ENCODE measurements at places on chromosomes 5 and 9. TPM values are rescaled to one million over a fixed set of nuclear protein-coding genes. Genes with fewer than 3 reads are reported as not detected.
A peak's percentile ranks its signal among the peaks of the same experiment; 100 is the strongest.

- peak; percentile 73 for DNase-seq
These were observed 59.8 kb upstream of the POU5F2 start for GRCh38 chr5:93800988-93801811.

- peak; percentile 62 for DNase-seq
These were observed 133.1 kb downstream of the GABBR2 start for GRCh38 chr9:98575379-98576346.

DNA sequence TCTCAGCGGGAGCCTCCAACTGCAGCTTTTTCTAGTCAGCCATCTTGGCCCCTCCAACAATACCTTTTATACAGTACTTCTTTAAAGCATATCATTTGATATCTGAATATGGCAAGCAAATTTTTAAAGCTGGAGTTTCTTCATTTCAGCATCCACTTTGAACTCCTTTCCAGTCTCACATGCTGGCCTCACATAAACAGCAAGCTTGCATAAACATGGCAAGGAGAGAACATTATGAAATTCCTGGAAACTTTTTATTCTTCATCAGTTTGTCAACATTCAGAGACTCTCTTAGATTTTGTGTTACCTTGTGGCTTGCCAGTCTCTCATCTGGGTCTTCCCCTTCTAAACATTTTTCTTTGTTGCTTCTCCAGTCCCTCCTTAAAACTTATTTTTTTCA, 745.3 kb downstream of the NR2F1-AS1 start:
- DNase-seq, result no peak

DNA sequence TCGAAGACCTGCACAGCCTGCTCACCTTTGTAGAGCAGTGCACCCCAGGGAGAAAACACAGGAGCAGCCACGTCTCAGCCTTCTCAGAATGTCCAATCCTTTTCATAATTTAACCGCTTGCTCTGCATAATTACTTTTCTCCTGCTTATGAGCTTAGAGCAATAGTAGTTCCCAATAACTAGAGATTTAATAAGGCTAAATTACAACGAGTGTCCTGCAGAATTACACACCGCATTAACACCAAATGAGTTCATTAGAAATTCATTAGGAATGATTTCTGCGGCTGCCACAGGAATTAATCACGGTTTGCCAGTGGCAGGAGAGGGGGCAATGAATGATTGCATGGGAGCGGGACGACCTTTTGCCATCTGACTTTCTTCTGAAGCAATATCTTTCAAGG, 18.7 kb upstream of the FABP6 start:
- DNase-seq, result no peak

- peak; percentile 76 for DNase-seq
These were observed 46.3 kb upstream of the FOXE1 start for GRCh38 chr9:97806721-97807120.

- DNase-seq, result peak; percentile 81
These were observed at the start of gene ZFP37 for GRCh38 chr9:113056191-113057106. ZFP37 (minus strand) TSS chr9:113056724; CDS start chr9:113056688, 36 bp downstream.

DNA sequence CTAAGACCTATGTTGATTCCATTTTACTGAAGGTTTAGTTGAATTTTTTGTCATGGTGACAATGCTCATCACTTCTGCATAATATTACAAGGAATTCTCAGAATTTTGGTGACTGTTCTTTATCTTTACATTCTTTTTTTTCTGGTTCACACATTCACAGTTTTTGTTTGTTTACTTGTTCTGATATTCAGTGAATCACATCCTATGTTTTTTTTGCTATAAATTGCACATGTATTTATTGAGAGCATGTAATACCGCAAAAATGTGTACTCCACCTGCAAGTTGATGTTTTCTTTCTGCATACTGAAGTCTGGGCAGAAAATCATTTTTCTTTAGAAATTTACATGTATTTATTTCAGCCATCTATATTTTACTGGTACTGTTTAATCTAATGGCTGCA, 261.9 kb upstream of the CDH10 start:
- no peak for DNase-seq

- DNase-seq, result peak; percentile 59
These were observed 493.3 kb downstream of the PRELID2 start for GRCh38 chr5:145341842-145342241.

DNA sequence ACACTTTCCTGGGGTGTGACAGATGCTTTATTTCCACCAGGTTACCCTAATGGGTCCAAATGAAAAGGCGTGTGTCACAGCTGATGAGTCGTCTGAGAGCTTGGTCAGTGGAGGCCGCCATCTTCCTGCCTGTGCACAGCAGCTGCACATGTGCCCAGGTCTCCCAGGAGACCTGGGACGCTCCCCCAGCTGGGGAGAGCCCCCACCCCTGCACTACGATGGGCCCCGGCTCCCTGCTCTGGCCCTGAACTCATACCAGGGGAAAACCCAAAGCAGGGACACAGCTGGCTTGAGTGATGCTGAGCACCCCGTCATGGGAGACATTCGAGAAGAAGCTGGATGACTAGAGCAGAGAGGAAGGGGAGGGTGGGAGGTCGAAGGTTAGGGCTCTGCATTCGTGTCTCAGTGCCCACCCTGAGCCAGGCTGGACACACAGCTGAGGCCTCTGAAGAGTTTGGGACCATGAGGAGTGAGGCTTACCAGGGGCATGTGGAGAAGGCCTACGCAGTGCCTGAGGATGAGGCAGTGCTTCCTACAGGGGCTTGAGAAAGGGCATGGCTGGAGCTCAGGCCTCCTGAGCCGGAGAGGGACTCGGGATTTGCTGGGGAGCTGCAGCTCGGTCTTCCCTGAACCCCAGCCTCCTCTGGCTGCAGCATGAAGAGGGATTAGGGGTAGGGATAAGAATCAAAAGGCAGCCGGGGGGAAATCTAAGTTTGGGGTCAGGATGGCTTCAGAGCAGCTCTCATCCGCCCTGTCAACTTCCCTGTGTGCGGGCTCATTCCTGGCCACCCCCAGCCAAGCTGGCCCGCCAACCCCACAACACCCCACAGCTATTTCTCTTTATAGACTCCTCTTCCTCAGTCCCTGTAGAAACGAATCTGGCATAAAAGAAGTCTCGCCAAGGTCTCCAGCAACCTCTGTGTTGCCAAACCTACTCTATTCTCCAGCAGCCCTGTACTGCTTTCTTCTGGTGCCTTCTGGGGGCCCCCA, 42.2 kb upstream of the RNU6ATAC start:
- no peak for DNase-seq

- DNase-seq, result peak; percentile 57
These were observed 216.8 kb downstream of the TUSC1 start for GRCh38 chr9:25461416-25461815.

- no peak for DNase-seq
These were observed 28.3 kb upstream of the GOLPH3 start for GRCh38 chr5:32202394-32202793.

DNA sequence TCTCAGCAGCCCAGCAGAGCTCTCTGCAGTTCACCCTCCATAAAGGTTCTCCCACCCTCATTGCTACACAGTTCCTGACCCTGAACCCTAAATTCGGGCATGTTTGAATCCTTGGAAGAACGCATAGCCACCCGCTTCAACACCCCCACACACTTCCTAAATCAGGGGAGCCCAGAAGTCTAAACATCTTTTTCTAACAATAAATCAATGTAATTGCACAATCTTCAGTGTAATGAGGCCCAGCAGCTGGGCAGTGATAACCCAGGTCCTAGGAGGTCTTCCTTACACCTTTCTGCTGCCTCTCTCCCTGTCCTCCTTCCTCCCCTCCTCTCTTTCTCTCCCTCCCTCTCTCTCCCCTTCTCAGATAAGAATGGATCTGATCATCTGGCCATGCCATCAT, 88.0 kb downstream of the IRX2 start:
- no peak for DNase-seq

- no peak for DNase-seq
These were observed 213.6 kb downstream of the DAB2IP start for GRCh38 chr9:121865060-121865459.

DNA sequence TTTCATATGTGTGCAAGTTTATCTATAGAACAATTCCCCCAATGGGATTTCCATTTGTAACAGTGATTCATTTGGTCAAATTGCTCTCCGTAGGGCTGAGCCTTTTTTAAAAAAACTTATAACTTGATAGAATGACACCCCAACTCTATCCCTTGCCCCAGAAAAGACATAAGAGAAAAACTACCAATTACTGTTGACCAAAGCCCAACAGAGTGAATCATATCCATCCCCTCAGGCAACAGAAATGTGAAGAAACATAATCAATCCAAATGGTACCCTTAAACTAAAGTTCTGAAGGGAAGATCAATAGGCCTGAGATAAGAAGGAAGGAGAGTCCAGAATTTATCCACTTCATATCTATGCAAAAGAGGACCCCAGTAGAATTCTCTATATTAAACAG, 17.8 kb downstream of the TICAM2 start:
- DNase-seq, result no peak

GRCh38 chr5:122056913-122057312, 21.1 kb downstream of the LOX start:
- DNase-seq, result no peak

DNA sequence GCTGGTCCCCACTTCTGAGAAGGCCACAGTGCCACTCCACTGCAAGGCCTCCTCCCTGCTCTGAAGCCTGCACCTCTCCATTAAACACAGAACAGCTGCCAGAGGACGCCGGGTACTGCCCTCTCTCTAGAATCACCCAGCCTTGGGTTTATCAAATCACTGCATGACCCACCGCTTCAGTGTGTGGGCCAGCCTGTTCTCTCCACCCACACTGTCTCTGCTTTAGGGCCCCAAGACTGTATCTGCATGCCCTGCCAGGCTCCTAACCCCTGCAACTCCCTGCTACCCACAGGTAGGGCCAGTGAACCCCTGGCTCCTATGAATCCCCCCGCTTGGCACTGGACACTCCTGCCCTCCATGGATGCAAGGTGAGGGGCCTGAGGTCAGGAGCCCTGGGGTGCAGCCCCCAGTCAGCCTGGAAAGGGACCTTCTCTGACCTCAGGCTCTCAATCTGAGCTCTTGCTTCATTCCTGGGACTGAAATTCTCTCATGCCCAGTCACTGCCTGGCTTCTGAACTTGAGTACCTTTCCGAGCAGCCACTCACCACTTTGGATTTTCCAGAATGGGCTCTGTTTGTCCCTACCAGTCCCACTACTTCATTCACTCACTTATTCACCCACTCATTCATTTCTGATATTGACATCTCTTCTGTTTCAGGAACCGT, 206.3 kb downstream of the GABBR2 start:
- DNase-seq, result peak; percentile 63

GRCh38 chr5:132500244-132500930, 9.8 kb upstream of the IRF1 start:
- no peak for DNase-seq

DNA sequence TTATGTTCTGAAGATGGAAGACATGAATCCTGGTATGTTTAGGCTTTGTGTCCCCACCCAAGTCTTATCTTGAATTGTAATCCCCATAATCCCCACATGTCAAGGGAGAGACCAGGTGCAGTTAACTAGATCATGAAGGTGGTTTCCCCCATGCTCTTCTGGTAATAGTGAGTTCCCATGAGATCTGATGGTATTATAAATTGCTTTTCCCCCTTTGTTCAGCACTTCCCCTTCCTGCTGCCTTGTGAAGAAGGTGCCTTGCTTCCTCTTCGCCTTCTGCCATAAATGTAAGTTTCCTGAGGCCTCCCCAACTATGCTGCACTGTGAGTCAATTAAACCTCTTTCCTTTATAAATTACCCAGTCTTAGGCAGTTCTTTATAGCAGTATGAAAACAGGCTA, 229.0 kb downstream of the ARL15 start:
- DNase-seq, result no peak

DNA sequence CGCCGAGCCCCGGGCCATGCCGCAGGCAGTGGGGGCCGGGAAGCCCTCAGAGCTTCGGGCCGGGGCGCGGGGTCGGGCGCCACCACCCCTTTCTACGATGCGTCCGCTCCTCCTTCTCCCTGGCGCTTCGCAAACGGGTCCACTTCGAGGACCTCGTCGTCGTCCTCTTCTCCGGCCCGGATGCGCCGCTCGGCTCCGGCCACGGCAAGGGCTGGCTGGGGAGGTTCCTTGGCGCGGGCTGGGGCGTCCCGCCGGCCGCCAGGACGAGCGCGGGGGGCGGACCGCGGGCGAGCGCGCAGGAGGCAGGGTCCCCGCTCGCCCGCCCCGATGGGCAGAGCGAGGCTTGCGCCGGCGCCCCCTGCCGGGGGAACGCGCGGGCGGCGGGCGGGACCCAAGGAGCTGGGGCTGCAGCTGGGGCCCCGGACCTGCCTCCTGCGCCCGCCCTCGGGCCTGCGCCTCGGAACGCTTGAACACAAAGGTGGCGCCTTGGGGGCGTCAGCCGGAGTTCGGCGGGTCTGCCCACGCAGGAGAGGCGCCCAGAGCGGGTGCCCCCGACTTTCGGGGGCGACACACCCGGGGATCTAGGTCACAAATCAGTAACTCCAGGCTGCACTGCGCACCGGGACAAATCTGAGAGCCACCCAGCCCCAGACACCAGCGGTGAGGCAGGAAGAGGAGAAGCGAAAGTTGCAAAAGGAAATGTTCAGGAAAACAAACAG, at the start of gene ROR2:
ROR2 (minus strand) TSS at position 283 of the 719 bp plus-strand sequence.
- DNase-seq, result peak; percentile 9

CAMK4 gene
- total RNA-seq, result not detected

C5orf46 gene
- not detected for total RNA-seq

TOPORS gene
- 47.5 TPM for total RNA-seq

CYSRT1 gene
- total RNA-seq, result 3.9 TPM

LCP2 gene
- total RNA-seq, result not detected

TNC gene
- 204 TPM for total RNA-seq

CARTPT gene
- not detected for total RNA-seq

FOXD4L4 gene
- total RNA-seq, result under 0.01 TPM

PCDHGA4 gene
- 0.53 TPM for total RNA-seq

TCF7 gene
- under 0.01 TPM for total RNA-seq

RAB3C gene
- total RNA-seq, result not detected

CDH6 gene
- 0.13 TPM for total RNA-seq

GCNT4 gene
- 2.9 TPM for total RNA-seq

All from bronchial epithelial cell (primary cell).